Smooth muscle cell of trachea (primary cell): ENCODE measurements at places on chromosomes 11 and 22. TPM values are rescaled to one million over a fixed set of nuclear protein-coding genes. Genes with fewer than 3 reads are reported as not detected.

Gene IL17REL
- total RNA-seq, result under 0.01 TPM in 2 replicates

Gene CDKN1C
- 77.7 and 109 TPM in 2 replicates for total RNA-seq

Gene DNAJB7
- total RNA-seq, result not detected in 2 replicates

Gene SUN2
- 76.7 and 126 TPM in 2 replicates for total RNA-seq

Gene CDHR5
- under 0.01 TPM in 1 of 2 replicates, not detected in the other for total RNA-seq

Gene ARCN1
- 138 and 147 TPM in 2 replicates for total RNA-seq

Gene IL10RA
- total RNA-seq, result 1.8 TPM in 1 of 2 replicates, not detected in the other

Gene DSCAML1
- total RNA-seq, result under 0.01 TPM in 1 of 2 replicates, not detected in the other

Gene RIC8A
- 118 and 212 TPM in 2 replicates for total RNA-seq

Gene SYTL2
- 52.8 and 91.6 TPM in 2 replicates for total RNA-seq

Gene NDUFA6
- total RNA-seq, result 34.6 and 86.8 TPM in 2 replicates

Gene IL18BP
- 2.8 and 3.8 TPM in 2 replicates for total RNA-seq

Gene CSF2RB
- 0.44 TPM in 1 of 2 replicates, not detected in the other for total RNA-seq

Gene TMEM80
- total RNA-seq, result 13.7 and 14.8 TPM in 2 replicates

Gene SCGB1C1
- not detected in 2 replicates for total RNA-seq

Gene TSSK2
- total RNA-seq, result not detected in 2 replicates

Gene APOL5
- 0.17 TPM in 1 of 2 replicates, not detected in the other for total RNA-seq

Gene FGF4
- total RNA-seq, result not detected in 2 replicates

Gene CFAP300
- 4.3 and 9.5 TPM in 2 replicates for total RNA-seq
